ENCODE measurements at places on chromosomes 13 and 19. TPM values are rescaled to one million over a fixed set of nuclear protein-coding genes. Genes with fewer than 3 reads are reported as not detected.

Gene TMPRSS9
- total RNA-seq = under 0.01 TPM

- H3K4me3 ChIP-seq = no peak overlapping the region
- H3K36me3 ChIP-seq = no peaks in the 10 kb centered on the region
- no peaks in the 10 kb centered on the region for H3K4me1 ChIP-seq
- no peaks in the 10 kb centered on the region for H3K27me3 ChIP-seq
These were observed 124.5 kb downstream of the ITGBL1 start for GRCh38 chr13:101576977-101577376.

DNA sequence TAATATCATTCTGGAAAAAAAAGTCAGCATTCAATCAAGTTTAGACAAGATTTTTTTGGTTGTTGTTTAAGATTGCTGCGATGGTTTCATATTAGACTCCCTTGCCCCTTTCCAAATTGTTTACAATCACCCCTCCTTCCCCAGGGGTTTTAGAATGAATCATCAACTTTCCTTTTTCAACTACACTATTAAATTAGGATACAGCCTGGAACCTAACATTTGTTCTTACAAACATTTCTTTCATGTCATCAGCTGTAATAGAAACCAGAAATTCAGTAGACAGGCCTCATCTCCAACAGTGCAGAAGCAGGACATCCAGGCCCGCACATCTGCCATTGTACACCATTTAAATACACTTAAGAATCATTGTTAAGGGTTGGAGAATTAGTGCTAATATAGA is 44.4 kb upstream of the WDFY2 start:
- no peak overlapping the region for H3K4me3 ChIP-seq
- peak overlapping the region; percentile 22 for H3K27ac ChIP-seq
- no peak for DNase-seq
- H3K27me3 ChIP-seq = no peaks in the 10 kb centered on the region

GRCh38 chr13:35804901-35805300 is 326.3 kb downstream of the DCLK1 start:
- H3K27ac ChIP-seq = no peak overlapping the region
- no peak overlapping the region for H3K4me3 ChIP-seq
- DNase-seq = peak; percentile 45
- H3K36me3 ChIP-seq = no peaks in the 10 kb centered on the region
- no peaks in the 10 kb centered on the region for H3K4me1 ChIP-seq
- no peaks in the 10 kb centered on the region for H3K27me3 ChIP-seq

Gene CDC42EP5
- total RNA-seq = 14.7 TPM

GRCh38 chr19:56477429-56478338 is 539 bp upstream of the ZNF667 start:
- peak overlapping the region; percentile 83 for H3K4me3 ChIP-seq
- peak overlapping the region; percentile 75 for H3K27ac ChIP-seq
- DNase-seq = peak; percentile 93
- H3K36me3 ChIP-seq = no peaks in the 10 kb centered on the region
- no peaks in the 10 kb centered on the region for H3K4me1 ChIP-seq
- H3K27me3 ChIP-seq = no peaks in the 10 kb centered on the region

GRCh38 chr13:33624253-33624652 is 193.7 kb upstream of the RFC3 start:
- H3K4me3 ChIP-seq = no peak overlapping the region
- H3K4me1 ChIP-seq = no peaks in the 10 kb centered on the region
- DNase-seq = no peak
- no peaks in the 10 kb centered on the region for H3K27me3 ChIP-seq
- no peak overlapping the region for H3K27ac ChIP-seq
- H3K36me3 ChIP-seq = no peaks in the 10 kb centered on the region

GRCh38 chr13:109698779-109699178 is 87.6 kb downstream of the IRS2 start:
- H3K27ac ChIP-seq = no peak overlapping the region
- H3K27me3 ChIP-seq = no peaks in the 10 kb centered on the region
- H3K4me3 ChIP-seq = no peak overlapping the region
- H3K36me3 ChIP-seq = no peaks in the 10 kb centered on the region
- H3K4me1 ChIP-seq = no peaks in the 10 kb centered on the region

Gene GNA15
- total RNA-seq = not detected

GRCh38 chr13:99132295-99132835 is 68.3 kb upstream of the UBAC2 start:
- H3K36me3 ChIP-seq = no peaks in the 10 kb centered on the region
- H3K27me3 ChIP-seq = no peaks in the 10 kb centered on the region
- H3K4me3 ChIP-seq = no peak overlapping the region
- H3K4me1 ChIP-seq = no peaks in the 10 kb centered on the region
- no peak overlapping the region for H3K27ac ChIP-seq

Gene SIGLEC8
- not detected for total RNA-seq

DNA sequence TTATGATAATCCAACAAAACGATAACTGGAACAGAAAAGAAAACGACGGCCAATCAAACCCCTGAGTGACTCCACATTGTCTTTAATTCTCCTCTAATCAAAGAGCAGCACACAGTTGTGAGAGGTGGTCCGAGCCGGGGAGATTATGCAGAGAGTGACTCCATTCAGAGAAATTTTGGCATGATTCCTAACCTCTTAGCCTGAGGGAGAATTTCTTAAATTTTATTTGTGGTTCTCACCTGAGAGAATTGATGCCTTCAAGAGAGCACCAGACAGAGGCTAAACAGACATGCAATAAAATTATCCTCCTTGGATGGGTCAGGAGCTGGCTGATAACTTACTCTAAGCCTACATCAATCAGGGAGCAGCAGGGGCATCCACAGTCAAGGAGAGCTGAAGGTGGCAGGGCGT is 310.0 kb upstream of the KLF12 start:
- no peaks in the 10 kb centered on the region for H3K4me1 ChIP-seq
- no peak overlapping the region for H3K27ac ChIP-seq
- H3K27me3 ChIP-seq = no peaks in the 10 kb centered on the region
- no peak overlapping the region for H3K4me3 ChIP-seq
- H3K36me3 ChIP-seq = no peaks in the 10 kb centered on the region
- peak; percentile 61 for DNase-seq

DNA sequence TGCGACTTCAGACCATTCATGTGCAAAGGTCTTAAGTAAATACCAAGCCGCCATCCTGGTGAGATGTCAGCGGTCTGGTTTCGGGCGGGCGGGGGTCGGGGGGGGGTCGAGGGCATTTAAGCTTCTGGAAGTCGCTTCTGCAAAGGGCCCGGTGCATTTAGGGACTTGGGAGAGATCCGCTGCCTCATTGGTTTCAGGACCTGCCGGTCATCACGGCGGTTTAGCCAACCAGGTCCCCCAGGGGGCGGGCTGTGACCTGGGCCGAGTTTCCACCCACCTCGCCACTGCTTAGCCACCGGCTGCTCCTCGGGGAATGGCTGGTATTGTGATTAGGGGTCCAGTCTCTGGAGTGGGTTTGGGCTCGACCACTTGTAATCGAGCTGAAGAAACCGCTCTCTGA is 7.8 kb downstream of the ANKLE1 start:
- H3K4me3 ChIP-seq = peak overlapping the region; percentile 16
- peaks cover 2% of the 10 kb centered on the region for H3K4me1 ChIP-seq
- H3K27ac ChIP-seq = no peak overlapping the region
- H3K27me3 ChIP-seq = no peaks in the 10 kb centered on the region
- DNase-seq = peak; percentile 90
